ENCODE measurements at places on chromosomes 7 and 10.

GRCh38 chr7:24059775-24060174 lies 224.2 kb upstream of the NPY start:
- no peak for DNase-seq

GRCh38 chr7:31465285-31465684 lies 48.6 kb upstream of the ITPRID1 start:
- DNase-seq, result no peak

GRCh38 chr10:110547139-110547761 lies 20.2 kb upstream of the SMC3 start:
- DNase-seq, result no peak

DNA sequence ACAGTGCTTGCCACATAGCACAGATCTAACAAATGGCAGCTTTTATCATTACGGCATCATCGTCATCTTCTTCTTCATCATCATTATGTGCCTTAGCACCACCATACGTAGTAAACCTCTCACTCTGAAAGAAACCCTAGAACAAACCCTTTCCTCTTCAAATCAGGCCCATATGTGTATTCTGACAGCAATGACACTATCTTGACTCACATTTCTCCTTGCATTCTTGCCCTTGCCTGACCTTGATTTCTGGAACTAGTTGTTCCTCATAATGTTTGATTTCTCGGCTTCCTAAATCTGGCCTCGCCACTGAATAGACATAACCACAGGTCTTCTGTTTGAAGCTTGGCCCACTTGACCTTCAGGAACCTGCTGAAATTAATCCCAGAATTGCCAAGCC lies 115.3 kb downstream of the DGKI start:
- DNase-seq, result no peak

GRCh38 chr7:37076668-37077067 lies 352.4 kb upstream of the AOAH start:
- DNase-seq, result no peak

DNA sequence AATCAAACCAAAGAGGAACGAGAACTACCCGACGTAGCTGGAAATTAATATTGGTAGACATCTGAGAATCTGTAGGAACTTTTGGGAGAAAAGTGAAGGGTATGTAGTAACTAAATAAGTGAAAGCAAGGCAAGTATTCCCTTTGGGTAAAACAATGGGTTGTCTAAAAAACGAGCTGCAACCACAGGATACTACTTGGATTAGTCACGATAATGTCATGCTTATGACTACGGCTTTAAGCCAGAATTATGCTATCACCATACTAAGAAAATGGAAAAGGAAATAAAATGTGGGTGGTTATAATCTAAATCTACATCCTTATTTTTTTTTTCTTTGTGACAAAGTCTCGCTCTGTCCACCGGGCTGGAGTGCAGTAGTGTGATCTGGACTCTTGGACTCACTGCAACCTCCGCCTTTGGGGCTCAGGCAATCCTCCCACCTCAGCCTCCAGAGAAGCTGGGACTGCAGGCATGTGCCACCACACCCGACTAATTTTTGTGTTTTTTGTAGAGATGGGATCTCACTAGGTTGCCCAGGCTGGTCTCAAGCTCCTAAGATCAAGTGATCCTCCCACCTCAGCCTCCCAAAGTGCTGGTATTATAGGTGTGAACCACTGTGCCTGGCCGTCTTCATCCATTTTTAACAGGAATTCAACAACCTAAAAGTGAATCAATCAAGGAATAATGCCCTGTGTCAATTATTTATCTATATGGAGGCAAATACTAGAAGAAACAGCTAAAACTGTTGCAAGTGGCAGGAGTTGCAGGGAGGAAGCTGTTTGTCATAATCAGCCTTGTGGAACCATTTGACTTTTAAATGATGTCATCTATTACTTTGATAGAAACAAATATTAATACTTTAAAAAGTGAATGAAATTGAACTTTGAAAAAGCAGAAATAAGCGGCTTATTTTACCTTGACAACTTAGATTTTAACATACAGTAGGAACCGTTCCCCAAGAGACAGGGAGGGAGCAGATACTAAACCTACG lies 189.3 kb downstream of the PRPF18 start:
- DNase-seq, result no peak

DNA sequence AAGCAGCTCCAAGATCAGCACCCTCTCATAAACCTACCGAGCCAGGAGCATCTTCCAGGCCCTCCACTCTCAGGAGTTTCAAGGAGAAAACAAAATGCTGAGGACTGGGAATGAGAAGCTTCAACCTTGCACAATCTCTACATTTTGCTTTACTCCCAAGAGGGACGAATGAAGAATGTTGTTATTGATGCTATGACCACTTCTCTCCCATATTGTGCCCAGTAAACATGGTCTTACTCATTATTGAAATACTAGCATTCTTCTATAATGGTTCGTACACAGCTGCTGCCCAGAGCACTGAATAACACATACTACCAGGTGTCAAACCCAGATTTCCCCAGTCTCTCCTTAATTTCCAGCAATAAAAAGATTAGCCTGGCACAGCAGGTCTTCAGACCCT lies 63.4 kb upstream of the BET1 start:
- DNase-seq, result no peak

DNA sequence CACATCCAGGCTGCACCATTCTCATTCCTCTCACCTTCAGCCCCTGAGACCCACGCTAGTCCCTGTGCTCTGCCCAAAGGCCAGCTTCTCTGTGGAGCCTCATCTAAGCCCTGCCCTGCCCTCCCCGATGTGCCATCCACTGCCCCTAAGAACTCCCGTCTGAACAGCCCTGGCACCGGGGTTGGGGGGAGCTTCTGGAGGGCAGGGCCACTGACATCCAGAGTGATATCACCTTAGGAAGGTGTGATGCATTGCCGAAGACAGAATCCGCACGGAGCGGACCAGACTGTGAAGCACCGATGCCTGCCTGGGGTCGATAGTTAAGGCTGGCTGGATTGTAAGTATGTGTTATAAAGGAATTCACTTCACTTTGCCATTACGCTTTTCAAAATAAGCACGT lies 511.0 kb downstream of the PTPRN2 start:
- DNase-seq, result no peak

DNA sequence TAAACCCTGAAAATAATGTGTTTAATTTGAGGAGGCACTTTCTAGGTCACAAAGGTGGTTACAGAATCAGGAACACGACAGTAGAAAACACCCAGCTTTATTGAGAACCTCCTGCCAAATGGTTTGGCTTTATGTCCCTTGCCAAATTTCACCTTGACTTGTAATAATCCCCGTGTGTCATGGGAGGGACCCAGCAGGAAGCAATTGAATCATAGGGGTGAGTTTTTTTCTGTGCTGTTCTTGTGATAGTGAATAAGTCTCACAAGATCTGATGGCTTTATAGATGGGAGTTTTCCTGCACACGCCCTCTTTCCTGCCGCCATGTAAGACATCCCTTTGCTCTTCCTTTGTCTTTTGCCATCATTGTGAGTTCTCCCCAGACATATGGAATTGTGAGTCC lies 193.8 kb upstream of the KLF6 start:
- no peak for DNase-seq

DNA sequence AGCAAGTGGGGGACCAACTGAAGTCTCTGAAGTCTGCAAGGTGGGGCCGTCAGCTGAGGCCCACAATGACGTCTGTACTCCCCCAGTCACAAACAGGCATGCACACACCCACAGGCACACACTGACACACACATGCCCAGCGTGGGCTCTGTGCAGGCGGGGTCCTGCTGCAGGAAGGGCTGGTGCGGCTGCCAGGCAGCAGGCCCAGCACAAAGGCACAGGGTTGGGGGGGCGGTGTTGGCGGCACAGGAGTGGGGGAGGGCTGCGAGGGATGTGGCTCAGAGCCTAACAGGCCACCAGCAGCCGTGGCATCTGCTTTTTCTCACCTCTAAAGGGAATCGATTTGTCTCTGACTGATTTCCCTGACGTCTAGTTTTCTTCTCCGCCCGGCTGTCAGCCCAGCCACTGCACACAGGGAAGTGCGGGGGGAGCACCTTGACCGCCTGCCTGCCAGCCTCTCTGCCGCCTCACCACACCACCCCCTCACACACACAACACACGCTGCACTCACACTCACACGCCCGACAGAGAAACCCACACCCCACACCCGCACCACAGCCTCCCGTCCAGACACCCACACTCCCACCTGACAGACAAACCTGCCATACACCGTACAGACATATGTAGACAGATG lies 43.5 kb upstream of the ZMIZ1 start:
- DNase-seq, result peak; percentile 16

DNA sequence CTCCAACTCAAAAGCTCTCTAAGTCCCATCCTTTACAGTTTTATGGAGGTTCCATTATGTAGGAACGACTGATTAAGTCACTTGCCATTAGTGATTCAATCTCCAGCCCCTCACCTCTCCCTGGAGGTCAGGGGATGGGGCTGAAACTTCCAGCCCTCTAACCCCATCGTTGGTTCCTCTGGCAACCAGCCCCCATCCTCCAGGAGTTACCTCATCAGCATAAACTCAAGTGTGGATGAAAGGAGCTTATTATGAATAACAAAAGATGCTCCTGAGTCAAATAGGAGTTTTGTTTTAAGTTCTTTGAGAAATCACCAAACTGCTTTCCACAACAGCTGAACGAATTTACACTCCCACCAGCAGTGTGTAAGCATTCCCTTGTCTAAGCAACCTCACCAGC lies 494.3 kb upstream of the AUTS2 start:
- DNase-seq, result no peak

GRCh38 chr10:117374506-117375359 lies 507 bp downstream of the PDZD8 start:
- DNase-seq, result no peak
